ENCODE measurements at places on chromosomes 2 and 18.

DNA sequence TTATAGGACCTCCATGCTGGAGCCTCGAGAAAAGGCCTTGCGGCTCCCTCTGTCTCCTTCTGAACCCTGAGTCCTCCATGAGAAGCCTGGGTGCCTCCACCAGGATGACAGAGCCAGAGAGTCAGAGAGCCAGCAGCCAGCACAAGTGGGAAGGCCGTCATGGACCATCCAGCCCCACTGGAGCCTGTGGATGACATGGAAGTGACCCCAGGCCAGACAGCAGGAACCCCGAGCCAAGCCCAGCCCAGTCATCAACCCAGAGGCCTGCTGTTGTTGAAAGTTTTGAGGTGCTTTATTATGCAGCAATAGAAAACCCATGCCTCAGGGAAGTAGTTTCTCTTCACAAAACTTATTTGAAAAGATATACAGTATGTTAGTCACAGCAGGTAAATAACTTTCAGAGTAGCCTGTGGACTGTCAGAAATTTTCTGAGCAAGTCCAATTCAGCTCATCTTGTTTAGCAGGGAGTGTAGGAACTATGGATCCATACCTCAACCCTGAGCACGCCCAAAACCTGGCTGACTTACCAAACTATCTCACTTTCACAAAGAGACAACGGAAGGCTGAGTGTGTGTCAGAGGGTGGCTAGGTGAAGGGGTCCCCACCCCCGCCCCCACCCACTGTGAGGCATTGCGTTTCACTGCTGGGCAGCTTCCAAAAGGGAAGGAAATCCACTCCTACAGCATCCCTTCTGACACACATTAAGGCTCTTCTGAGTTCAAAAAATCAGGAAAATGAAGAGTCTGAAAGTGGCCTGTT is 79.9 kb upstream of the NDUFV2 start:
- DNase-seq, result no peak

- DNase-seq, result no peak
Observed at GRCh38 chr2:62972601-62973000, 78.0 kb upstream of the OTX1 start.

- no peak for DNase-seq
Observed at GRCh38 chr2:68806511-68807109, 64.6 kb downstream of the BMP10 start.

DNA sequence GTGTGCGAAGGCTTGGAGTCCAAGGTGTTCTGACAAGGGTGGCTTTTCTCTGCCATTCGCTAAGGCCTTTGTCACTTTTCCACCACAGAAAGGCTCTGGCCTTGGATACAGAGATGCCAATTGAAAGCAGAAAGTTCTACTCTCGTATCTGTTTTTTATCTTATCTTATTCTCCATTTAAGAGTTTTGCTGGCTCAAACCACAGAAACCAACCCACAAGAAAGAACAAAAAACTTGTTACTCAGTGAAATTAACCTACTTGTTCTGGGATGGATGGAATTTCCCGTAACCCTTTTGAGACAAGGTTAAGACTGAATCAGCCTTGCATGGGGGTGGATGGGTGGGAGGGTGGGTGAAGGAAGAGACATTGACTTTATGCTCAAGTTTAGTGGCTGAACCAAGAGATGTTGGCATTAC is 221.7 kb downstream of the CDH20 start:
- DNase-seq, result no peak

DNA sequence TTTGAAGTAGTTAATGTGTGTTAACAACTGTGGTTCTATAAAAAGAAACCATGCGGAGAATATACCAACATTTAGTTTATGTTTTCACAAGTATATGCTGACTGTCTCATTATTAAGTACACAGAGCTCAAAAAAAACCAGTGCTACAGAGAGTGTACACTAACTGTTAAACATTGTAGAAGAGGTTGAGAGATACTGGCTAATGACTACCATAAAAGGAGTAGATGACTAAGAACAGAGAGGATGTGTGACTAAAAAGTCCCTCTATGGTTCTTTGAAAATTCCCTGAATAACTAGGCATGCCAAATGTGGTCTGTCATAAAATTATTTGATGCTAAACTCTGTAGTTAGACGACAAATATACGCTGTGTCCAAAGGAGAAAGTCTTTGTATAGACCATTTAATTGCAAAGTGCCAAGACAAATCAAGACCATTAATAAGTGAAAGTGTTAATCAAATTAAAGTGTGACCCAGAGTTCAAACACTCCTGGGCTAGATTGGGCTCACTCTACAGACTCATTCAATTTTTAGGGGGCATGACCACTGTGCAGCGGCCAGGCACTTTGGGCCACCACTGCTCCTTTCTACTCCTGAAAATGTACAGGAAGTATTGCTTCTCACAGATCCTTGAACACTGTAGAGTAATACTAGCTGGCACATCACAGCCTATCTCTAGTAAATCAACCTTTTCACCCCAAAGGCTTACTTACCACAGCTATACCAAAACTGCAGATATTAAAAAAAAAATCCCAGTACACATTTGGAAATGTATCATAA is 45.1 kb upstream of the SERTAD2 start:
- DNase-seq, result no peak

- no peak for DNase-seq
Observed at GRCh38 chr2:132422736-132423135, 6.1 kb downstream of the GPR39 start.

GRCh38 chr2:107542314-107542740 is 284.4 kb upstream of the RGPD4 start:
- no peak for DNase-seq

DNA sequence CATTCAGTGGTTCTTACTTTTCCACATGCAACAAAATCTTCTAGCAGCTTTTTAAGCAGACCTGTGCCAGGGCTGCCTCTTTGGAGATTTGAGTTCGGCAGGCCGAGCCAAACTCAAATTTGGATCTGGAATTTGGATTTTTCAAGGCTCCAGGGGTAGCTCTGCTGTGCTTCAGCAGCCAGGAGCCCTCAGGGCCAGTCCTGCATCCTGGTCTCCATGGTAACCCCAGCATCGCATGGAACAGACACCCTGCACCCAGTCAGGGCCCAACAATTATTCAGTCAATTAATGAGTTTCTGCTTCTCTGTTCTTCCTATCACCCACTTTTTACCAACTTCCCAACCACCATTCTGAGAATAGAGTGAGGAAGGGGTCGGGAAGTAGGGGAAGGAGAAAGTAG is 30.0 kb downstream of the EN1 start:
- no peak for DNase-seq

- no peak for DNase-seq
Observed at GRCh38 chr18:58288921-58289797, 245.1 kb downstream of the NEDD4L start.

- no peak for DNase-seq
Observed at GRCh38 chr2:30165617-30166016, 18.8 kb downstream of the YPEL5 start.

DNA sequence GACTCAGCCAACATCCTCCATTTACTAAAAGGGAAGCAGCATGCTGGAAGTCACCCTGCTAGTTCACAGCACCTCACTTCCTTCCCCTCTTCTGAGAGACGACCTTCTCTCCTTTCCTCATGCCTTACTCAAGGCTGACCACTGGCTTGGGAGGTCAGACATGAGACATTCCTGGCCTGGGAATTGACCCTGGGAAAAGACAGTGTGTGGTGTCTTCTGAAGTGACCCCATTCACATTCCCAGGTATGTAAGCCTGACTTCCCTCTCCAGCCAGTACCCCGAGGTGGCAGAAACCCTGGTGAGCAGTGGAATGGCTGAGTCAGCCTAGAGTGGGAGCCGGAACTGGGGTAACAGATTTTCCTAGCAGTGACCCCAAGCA is 92.4 kb downstream of the PLB1 start:
- no peak for DNase-seq

- DNase-seq, result no peak
Observed at GRCh38 chr2:4269885-4270284, 566.5 kb downstream of the DCDC2C start.

- DNase-seq, result no peak
Observed at GRCh38 chr2:194328456-194328855, 1328.6 kb upstream of the SLC39A10 start.

GRCh38 chr2:221914334-221914880 is 342.3 kb upstream of the EPHA4 start:
- DNase-seq, result no peak

- no peak for DNase-seq
Observed at GRCh38 chr2:222738809-222739208, 67.4 kb downstream of the MOGAT1 start.

- no peak for DNase-seq
Observed at GRCh38 chr18:46040033-46040746, 31.9 kb downstream of the PSTPIP2 start.

DNA sequence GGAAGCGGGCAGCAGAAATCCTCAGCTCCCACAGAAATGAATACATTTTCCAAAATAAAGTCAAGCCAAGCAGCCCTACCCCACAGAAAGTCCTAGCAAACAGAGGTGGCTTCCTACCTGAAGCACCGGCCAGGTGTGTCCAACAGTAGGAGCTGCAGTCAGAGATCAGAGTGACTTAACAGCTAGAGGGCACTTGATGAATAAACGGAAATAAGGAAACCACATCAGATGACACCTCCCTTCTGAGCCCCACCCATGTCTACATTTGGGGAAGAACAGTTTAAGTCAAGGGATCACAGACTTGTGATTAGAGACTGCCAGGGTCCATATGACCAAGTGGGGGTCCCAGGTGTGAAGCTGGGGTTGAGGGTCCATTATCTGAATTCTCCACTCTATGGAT is at the start of gene CXCR1:
TSS of gene CXCR1 (minus strand) at position 172 of the 400 bp plus-strand sequence. CDS start 1,751 bp downstream, outside the sequence.
- peak; percentile 8 for DNase-seq

- DNase-seq, result no peak
Observed at GRCh38 chr2:138602166-138602460, 100.5 kb downstream of the SPOPL start.

DNA sequence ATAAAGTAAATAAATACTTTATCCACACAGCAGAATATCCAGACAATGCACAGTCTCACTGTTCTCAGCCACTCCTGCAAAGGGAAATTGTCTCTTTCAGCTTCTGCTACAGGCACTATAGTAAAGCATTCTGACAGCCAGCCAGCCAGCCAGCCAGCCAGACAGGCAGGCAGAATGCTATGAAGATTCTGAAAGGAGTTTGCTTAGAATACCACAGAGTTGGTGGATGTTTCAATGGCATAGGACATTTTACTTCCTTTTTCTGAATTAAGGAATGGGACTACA is 116.1 kb upstream of the CYP26B1 start:
- no peak for DNase-seq

All from stimulated activated CD8-positive, alpha-beta memory T cell treated with anti-CD3 and anti-CD28 coated beads, Interleukin-4, amount 100 ng/mL, for 4 hours (primary cell).